Uterus (tissue), 4 donors: ENCODE measurements at places on chromosomes 13 and 19.

DNA sequence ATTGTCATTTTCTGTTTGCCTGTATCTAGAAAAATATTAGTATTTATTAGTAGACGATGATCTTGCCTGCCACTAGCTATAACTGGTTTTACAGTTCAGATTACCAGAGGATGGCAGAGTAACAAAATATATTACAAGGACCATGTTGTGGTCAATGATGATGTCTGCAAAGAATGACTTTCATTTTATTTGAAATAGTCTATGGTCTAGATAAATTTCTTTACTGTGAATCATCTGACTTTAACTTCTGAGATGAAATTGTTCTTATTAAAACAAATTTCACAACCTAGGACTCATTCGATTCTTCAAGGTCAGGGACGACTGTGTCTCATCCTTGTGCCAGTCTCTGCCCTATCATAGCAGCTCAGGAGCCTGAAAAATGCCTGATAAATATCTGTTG lies 637.8 kb upstream of the KLF12 start:
- H3K27ac ChIP-seq = no peak overlapping the region
- H3K27me3 ChIP-seq = no peaks in the 10 kb centered on the region
- no peak for DNase-seq
- no peaks in the 10 kb centered on the region for H3K36me3 ChIP-seq
- no peaks in the 10 kb centered on the region for H3K4me1 ChIP-seq

GRCh38 chr13:103557878-103558277 lies 491.7 kb upstream of the SLC10A2 start:
- no peak overlapping the region for H3K4me3 ChIP-seq
- no peaks in the 10 kb centered on the region for H3K27me3 ChIP-seq
- no peak overlapping the region for H3K27ac ChIP-seq
- no peak for DNase-seq
- no peaks in the 10 kb centered on the region for H3K36me3 ChIP-seq

DNA sequence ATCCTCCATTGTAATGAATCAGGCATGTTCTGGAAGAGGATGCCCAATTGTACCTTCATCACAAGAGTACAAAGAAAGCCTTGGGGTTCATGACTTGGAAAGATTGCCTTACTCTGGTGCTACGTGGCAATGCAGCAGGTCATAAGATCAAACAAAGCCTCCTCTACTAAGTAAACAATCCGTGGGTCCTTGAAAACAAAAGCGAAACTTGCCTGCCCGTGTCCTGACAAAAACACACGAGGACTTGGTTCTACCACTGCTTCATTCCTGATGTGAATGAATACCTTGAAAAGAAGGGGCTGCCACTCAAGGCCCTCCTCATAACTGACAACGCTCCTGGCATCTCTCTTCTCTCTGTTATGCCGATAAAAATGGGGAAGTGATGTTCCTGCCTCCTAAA lies 18.9 kb downstream of the ZNF563 start:
- H3K27me3 ChIP-seq = no peaks in the 10 kb centered on the region
- no peak overlapping the region for H3K4me3 ChIP-seq
- H3K36me3 ChIP-seq = no peaks in the 10 kb centered on the region
- no peaks in the 10 kb centered on the region for H3K4me1 ChIP-seq
- no peak overlapping the region for H3K27ac ChIP-seq

DNA sequence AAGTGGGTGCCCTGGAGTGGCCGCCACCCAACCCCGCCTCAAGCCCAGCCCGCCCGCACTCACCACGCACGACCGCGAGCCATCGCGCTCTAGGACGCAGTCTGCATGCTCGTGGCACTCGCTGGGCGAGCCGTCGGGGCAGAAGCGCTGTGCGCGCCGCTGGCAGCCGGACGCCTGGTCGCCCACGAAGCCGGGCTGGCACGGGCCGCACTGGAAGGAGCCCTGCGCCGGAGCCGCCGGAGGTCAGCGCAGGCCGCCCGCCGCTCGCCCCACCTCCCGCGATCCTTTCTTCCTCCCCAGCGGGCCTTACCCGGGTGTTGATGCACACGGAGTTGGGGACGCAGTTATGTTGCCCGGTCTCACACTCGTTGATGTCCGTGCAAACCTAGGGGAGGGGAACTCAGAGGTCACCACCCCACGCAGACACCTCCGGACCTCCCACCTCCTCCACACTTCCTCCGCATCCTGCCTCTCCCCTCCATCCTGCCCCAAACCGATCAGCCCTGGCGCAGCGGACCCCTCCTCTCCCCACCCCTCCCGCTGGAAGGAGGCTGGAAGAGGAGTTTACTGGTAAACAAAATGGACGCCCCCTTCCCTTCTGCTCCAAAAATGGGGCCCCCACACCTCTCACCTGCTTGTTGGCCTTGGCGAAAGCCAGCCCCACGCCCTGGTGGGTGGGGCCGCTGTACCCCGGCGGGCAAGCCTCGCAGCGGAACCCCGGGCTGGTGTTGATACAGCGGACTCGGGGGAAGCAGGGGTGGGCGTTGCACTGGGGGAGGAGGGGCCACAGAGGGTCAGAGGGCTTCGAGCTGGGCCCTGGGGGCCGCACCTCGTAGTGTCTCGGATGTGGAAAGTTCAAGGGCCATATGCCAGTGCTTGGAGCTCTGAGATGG lies 2.3 kb downstream of the COMP start:
- H3K27ac ChIP-seq = no peak overlapping the region
- no peak overlapping the region for H3K4me3 ChIP-seq
- DNase-seq = no peak
- peaks cover 38% of the 10 kb centered on the region for H3K27me3 ChIP-seq

DNA sequence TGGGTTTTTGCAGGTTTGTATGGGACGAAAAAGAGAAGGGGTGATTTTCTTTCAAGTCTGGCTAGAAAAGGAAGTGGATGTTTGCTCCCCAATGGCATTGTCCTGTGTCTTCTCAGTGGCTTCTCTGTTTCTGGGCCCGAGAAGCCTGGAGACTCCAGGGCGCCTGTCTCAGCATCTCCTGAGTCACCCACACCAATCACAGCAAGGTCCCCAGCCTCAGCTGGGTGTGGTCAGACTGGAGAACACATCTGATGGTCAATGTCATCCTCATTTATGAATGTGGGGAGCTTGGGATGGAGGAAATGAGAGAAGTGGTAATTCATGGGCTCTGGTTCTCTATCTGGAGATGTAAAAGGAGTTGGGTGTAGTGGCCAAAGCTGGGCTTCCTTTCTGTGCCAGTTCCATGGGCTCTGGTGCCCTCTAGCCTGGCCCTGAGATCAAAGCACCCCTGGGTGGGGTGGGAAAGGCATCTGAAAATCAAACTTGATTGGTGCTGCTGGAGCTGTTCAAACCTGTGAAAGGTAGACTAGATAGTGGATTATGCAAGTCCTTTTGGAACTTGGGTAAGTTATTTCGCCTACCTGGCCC lies 13.4 kb downstream of the RASL11A start:
- no peaks in the 10 kb centered on the region for H3K36me3 ChIP-seq
- no peak for DNase-seq
- H3K27ac ChIP-seq = no peak overlapping the region

GRCh38 chr19:9474975-9475374 lies 23.4 kb downstream of the ZNF560 start:
- H3K27ac ChIP-seq = no peak overlapping the region
- H3K4me1 ChIP-seq = no peaks in the 10 kb centered on the region
- H3K27me3 ChIP-seq = no peaks in the 10 kb centered on the region
- H3K4me3 ChIP-seq = no peak overlapping the region
- H3K36me3 ChIP-seq = no peaks in the 10 kb centered on the region

GRCh38 chr13:100290165-100290801 lies 201.4 kb downstream of the PCCA start:
- DNase-seq = no peak
- no peak overlapping the region for H3K4me3 ChIP-seq
- H3K4me1 ChIP-seq = no peaks in the 10 kb centered on the region

GRCh38 chr13:26957182-26957581 lies 196.6 kb upstream of the GPR12 start:
- H3K36me3 ChIP-seq = no peaks in the 10 kb centered on the region
- H3K27ac ChIP-seq = no peak overlapping the region
- no peak overlapping the region for H3K4me3 ChIP-seq

- peak; percentile 81 for DNase-seq
- no peaks in the 10 kb centered on the region for H3K36me3 ChIP-seq
- peak overlapping the region; percentile 88 for H3K27ac ChIP-seq
- H3K4me3 ChIP-seq = peak overlapping the region; percentile 76
- H3K27me3 ChIP-seq = no peaks in the 10 kb centered on the region
- H3K4me1 ChIP-seq = peaks cover 10% of the 10 kb centered on the region
These were observed 1.2 kb downstream of the ZSWIM4 start for GRCh38 chr19:13796301-13797057.

- no peaks in the 10 kb centered on the region for H3K27me3 ChIP-seq
- no peaks in the 10 kb centered on the region for H3K36me3 ChIP-seq
- peak; percentile 57 for DNase-seq
These were observed 44.3 kb upstream of the CEACAM21 start for GRCh38 chr19:41531438-41532311.

DNA sequence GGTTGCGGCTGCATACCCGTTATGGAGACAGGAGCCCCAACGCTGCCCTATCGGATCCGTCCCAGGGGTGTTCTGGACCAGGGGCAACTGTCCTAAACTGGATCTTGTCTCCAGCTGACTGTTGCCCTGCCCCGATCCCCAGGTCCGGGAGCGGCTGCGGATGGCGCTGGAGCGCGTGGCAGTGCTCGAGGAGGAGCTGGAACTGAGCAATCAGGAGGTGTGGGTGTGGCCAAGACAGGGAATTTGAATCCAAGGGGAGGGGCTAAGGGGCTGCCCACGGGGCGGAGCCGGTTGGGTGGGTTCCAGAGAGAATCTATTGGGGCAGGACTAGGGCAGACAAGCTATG lies 9.9 kb downstream of the PPFIA3 start:
- no peaks in the 10 kb centered on the region for H3K36me3 ChIP-seq
- no peak for DNase-seq
- no peak overlapping the region for H3K4me3 ChIP-seq
- no peaks in the 10 kb centered on the region for H3K4me1 ChIP-seq
- H3K27me3 ChIP-seq = no peaks in the 10 kb centered on the region
- no peak overlapping the region for H3K27ac ChIP-seq

- H3K36me3 ChIP-seq = no peaks in the 10 kb centered on the region
- H3K27me3 ChIP-seq = no peaks in the 10 kb centered on the region
- no peaks in the 10 kb centered on the region for H3K4me1 ChIP-seq
- H3K4me3 ChIP-seq = no peak overlapping the region
These were observed 47.6 kb downstream of the CHST8 start for GRCh38 chr19:33669376-33669775.

GRCh38 chr19:37470216-37470615 lies 1.1 kb downstream of the ZNF570 start:
- H3K27ac ChIP-seq = no peak overlapping the region
- H3K4me1 ChIP-seq = no peaks in the 10 kb centered on the region
- no peaks in the 10 kb centered on the region for H3K27me3 ChIP-seq
- H3K36me3 ChIP-seq = no peaks in the 10 kb centered on the region
- peak overlapping the region; percentile 63 for H3K4me3 ChIP-seq
- DNase-seq = no peak

GRCh38 chr13:111216166-111216960 lies 101.3 kb downstream of the ARHGEF7 start:
- H3K4me3 ChIP-seq = no peak overlapping the region
- DNase-seq = no peak
- H3K27ac ChIP-seq = peak overlapping the region; percentile 18
- H3K27me3 ChIP-seq = no peaks in the 10 kb centered on the region
- no peaks in the 10 kb centered on the region for H3K4me1 ChIP-seq

DNA sequence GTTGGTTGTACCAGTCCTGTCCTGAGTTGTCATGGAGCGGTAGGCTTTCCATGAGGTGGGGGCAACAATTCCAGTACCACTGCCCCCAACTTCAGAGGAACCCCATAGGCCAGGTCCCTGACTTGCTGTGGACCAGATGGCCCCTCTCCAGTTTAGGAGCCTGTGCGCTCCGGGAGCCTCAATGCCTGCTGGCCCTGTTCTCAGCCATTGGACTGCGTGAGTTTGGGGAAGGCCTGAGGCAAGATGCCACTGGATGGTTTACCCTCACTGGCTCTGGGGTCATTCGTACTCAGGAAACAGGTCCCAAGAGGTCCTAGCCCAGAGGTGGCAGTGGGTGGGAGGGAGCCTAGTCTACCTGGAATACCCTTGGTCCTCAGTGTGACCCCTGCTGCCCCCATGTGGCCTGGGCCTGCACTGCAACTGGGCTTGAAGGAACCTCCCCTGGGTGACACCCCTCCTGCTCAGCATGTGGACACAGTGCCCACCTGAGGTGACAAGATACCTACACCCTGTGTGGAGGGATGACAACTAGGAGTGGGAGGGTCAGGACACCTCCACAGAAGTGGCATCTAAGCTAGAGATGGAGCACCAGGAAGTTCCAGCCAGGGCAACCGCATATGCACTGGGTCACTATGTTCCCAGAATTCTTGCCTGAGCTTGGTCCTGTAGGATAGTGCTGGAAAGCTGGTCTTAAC lies 6.0 kb upstream of the PRR19 start:
- H3K4me1 ChIP-seq = no peaks in the 10 kb centered on the region

- no peak overlapping the region for H3K4me3 ChIP-seq
- H3K27me3 ChIP-seq = no peaks in the 10 kb centered on the region
- H3K4me1 ChIP-seq = no peaks in the 10 kb centered on the region
- H3K27ac ChIP-seq = no peak overlapping the region
- no peaks in the 10 kb centered on the region for H3K36me3 ChIP-seq
These were observed 285.1 kb downstream of the SPRY2 start for GRCh38 chr13:80055847-80056246.

DNA sequence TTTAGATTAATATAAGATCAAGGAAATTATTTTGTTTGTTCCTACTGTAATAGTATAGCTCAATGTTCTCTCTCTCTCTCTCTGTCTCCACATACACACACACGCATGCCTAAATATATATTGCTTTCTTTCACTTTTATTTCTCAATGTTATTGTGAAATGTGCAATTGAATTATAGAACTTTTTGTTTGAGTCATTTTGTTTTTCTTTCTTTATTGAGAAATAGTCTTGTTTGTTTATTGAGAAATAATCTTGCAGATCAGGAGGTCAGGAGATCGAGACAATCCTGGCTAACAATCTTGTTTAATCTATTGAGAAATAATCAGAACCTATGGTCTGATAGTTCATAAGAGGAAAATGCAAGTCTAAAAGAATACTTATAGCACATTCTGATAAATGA lies 1581.3 kb downstream of the EFNB2 start:
- no peaks in the 10 kb centered on the region for H3K4me1 ChIP-seq
- H3K27me3 ChIP-seq = no peaks in the 10 kb centered on the region
- H3K4me3 ChIP-seq = no peak overlapping the region
- DNase-seq = no peak

GRCh38 chr13:90105849-90106496 lies 1241.5 kb upstream of the MIR17HG start:
- DNase-seq = no peak
- no peak overlapping the region for H3K27ac ChIP-seq
- H3K4me3 ChIP-seq = no peak overlapping the region
- no peaks in the 10 kb centered on the region for H3K4me1 ChIP-seq
- H3K36me3 ChIP-seq = no peaks in the 10 kb centered on the region

DNA sequence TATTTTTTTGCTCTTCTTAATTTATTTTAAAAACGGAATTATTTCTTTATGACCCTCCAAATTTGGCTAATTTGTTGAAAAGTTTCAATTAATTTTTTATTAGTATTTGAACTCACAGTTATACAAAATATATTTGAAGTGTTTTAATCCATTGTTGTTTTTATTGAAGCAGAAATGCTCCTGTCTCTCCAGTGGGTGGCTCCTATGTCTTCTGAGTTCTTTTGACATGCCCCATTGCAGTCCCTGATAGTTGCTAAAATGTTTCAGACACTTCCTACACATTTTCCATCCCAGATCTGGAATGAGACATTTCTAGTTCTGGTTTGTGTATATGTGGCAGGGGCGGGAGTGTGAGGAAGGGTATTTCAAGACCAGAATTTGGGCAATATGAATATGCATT lies 579.4 kb upstream of the PRR20A start:
- H3K4me3 ChIP-seq = no peak overlapping the region
- no peaks in the 10 kb centered on the region for H3K36me3 ChIP-seq
- DNase-seq = no peak
